Activated T-helper 1 cell treated with anti-CD3 and anti-CD28 coated beads, Interleukin-2, amount 50 U/mL, for 16 hours (primary cell): ENCODE measurements at places on chromosomes 2 and 18.

- no peak for DNase-seq
Observed at GRCh38 chr2:229520691-229521096, 193.7 kb downstream of the DNER start.

GRCh38 chr2:72669121-72669520 lies 156.7 kb downstream of the EXOC6B start:
- DNase-seq, result no peak

DNA sequence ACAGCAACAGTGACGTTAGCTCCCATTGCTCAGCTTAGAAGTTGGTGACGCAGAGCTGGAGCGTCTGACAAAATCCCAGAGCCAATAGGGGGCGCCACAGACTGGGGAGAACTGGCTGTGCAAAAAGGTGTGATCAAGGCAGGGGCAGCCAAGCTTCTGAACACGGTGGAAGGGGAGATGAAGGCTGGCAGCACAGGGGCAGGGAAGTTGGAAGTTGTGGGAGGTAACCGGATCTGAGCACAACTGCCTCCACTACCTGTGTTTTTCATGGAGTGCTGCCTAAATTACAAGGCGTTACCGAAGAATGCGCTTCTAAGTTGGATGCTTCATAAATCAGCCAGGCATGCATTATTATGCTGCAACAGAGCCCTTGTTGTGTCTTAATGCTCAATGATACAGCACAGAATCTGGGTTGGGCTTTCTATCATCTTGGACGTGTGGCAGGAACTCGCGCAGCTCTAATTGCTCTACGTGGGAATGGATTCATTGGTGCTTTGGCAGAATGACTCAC lies 370.0 kb downstream of the SLC4A3 start:
- no peak for DNase-seq

- no peak for DNase-seq
Observed at GRCh38 chr18:60092073-60092472, 192.3 kb downstream of the PMAIP1 start.

- no peak for DNase-seq
Observed at GRCh38 chr2:120669121-120669952, 66.3 kb upstream of the GLI2 start.

GRCh38 chr2:9284521-9285297 lies 78.1 kb downstream of the ASAP2 start:
- DNase-seq, result no peak

DNA sequence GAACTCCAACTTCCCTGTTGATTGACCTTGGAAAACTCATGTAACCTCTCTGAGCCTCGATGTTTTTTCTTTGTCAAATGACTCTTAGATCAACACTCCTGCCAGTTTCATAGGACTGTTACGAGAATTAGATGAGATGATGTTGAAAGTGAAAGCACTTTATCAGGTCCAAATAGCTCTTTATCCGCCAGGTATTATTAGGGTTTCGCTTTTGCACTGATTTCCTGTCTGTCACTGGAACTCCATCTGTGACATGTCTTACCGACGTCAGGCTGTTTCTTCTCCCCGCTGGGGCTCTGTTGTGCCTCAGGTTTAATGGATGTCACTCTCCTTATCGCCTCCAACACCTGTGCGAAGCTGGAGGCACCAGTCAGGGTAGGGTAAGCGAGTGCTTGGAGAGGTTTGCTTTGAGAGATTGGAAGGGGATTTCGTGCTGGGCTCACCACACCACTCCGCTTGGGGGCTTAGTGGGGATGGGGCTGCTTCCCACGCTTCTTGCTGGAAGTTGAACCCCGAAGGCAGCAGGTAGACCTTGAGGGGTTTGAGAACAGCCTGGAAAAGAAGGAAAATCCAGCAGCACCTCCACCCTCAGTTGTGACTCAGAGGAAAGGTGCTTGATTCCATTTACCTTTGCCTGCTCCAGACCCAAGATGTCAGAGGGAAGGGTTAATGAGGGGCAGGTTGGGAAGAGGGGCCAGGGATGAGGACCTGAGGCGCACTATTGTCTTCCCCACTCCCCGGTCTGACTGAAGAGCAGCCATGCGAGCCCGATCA lies 4.3 kb downstream of the GAD1 start:
- no peak for DNase-seq

DNA sequence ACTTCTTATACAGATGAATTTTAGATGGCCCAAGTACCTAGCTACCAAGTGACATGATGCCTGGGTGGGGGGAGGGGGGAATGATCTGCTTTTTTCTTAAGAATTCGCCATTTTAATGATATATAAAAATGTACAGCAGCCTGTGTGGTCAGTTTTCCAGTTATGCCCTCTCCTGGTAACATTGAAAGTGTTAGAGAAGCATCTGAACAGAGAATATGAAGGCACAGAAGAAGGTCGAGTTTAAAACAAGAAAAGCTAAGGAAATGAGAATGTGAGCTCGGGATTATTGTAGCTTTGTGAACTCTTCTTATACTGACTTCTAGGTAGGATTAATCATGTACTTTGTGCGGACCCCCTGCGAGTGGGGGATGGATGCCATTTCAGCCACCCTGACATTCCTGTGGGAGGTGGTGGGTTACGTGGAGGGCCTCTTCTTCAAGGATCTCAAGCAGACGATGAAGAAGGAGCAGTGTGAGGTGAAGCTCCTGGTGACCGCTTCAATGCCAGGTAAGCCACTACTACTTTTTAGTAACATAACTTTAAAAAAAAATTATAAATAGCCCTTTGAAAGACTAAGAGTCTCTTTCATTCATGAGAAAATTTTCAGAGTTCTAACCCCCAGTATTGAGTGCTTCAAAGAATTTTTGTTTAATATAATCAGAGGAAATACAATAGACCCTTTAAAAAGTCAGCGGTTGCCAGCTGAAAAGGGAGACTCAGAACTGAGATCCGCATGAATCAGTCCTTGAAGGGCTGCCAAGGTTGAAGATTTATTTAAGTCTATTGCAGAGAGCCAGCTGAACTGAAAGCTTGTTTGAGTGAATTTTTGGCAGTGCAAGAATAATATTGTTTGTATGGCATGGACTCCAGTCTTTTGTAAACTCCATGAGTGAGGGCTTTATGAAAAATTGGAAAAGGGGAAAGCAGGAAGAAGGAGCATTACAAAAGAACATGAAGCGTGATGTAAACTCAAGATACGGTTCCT lies 68.6 kb upstream of the RPE start:
- DNase-seq, result no peak

GRCh38 chr2:18346344-18346743 lies 214.1 kb downstream of the RDH14 start:
- no peak for DNase-seq

- DNase-seq, result no peak
Observed at GRCh38 chr2:204468746-204469429, 76.4 kb upstream of the PARD3B start.

GRCh38 chr2:232435805-232436204 lies 20.1 kb upstream of the ALPI start:
- no peak for DNase-seq

DNA sequence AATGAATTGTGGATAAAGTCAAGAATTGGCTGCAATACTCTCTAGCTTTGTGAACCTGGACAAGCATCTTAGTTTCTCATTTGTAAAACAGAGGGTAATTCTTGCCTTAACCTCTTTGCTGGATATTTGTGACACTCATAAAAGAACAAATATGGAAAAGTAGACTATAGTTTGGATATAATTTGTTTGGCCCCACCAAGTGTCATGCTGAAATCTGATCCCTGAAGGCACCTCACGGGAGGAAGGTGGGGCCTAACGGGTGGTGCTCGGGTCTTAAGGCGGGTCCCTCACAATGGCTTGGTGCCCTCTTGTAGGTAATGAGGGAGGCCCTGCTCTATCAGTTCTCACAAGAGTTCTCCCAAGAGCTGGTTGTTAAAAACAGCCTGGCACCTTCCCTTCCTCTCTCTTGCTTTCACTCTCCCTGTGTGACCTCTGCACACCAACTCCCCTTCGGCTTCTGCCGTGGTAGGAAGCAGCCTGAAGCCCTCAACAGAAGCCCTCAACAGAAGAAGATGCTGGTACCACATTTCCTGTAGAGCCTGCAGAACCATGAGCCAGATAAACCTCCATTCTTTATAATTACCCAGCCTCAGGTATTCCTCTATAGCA lies 37.4 kb downstream of the ARL4C start:
- DNase-seq, result no peak

DNA sequence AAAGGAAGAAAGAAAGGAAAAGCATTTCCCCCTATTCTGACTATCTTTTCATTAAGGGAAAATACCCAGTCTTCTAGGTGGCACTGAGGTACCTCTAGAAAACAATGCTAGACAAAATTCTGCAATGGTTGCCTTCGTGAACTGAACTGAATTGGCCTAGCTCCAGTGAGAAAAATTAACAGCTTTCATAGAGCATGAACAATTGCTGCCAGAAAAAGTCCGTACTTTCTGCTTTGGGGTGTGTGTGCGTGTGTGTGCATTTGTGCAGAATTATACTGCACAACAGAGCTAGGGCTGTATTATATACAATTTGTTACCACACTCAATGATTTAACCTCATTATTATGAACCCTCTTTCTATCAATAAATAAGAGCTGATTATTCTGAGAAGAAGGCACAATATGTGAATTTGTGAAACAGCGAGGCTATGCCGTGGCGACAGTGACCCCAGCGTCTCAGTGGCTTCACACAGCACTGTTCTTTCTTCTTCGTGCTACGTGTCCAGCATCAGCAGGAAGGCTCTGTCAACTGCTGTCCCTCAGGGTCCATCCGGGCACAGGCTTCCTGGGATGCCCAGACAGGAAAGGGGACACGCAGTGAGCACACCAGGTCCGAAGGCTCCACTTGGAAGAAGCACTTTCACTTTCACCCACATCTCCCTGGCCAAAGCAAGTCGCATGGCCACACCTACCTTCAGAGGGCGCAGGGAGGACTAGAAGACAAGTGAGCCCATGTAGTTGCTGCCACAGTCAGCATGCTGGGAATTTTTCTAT lies 47.5 kb downstream of the PTGR3 start:
- DNase-seq, result no peak

DNA sequence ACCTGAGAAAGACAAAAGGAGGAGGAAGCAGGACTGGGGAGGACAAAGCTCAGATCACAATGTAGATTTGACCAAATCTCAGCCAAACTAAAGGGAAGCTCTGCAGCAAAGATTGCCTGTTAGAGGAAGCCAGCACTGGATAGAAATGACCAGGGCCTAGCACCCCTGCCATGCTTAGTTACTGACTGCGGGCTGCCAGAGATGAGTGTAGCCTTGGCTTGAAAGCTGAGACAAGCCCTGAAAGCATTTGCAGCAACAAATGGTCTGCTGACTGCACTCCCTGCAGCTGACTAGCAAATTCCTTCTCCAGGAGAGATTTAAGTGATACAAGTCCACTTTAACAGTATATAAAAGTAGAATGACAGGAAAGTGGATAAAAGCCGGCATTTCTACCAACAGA lies 140.9 kb upstream of the CRIM1 start:
- no peak for DNase-seq
